ENCODE measurements at places on chromosomes 12 and 14.

- H3K27ac ChIP-seq: no peak overlapping the region
- H3K4me3 ChIP-seq: no peak overlapping the region
- peaks cover 2% of the 10 kb centered on the region for H3K27me3 ChIP-seq
Measured at GRCh38 chr12:33041562-33041961, 145.0 kb upstream of the PKP2 start.

GRCh38 chr14:78997811-78998210, 827.6 kb downstream of the NRXN3 start:
- no peaks in the 10 kb centered on the region for H3K36me3 ChIP-seq
- H3K4me3 ChIP-seq: no peak overlapping the region
- H3K27me3 ChIP-seq: no peaks in the 10 kb centered on the region
- H3K27ac ChIP-seq: no peak overlapping the region
- no peak for DNase-seq

GRCh38 chr14:59310633-59311032, 122.2 kb downstream of the DAAM1 start:
- no peaks in the 10 kb centered on the region for H3K36me3 ChIP-seq
- no peak overlapping the region for H3K27ac ChIP-seq
- DNase-seq: no peak
- H3K4me1 ChIP-seq: peaks cover 55% of the 10 kb centered on the region
- no peak overlapping the region for H3K4me3 ChIP-seq

GRCh38 chr14:63710497-63710896, 17.4 kb downstream of the SGPP1 start:
- DNase-seq: no peak
- H3K36me3 ChIP-seq: peaks cover 9% of the 10 kb centered on the region
- no peak overlapping the region for H3K27ac ChIP-seq
- H3K4me3 ChIP-seq: no peak overlapping the region

DNA sequence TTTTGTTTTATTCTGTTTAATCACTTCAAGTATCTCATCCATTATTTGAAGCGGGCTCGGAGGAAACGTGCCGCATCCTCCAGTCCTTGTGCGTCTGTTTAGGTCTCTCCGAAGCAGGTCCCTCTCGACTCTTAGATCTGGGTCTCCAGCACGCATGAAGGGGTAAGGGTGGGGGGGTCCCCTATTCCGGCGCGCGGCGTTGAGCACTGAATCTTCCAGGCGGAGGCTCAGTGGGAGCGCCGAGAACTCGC, 311 bp upstream of the LGR5 start:
- H3K27ac ChIP-seq: peak overlapping the region; percentile 74
- H3K4me1 ChIP-seq: peaks cover 37% of the 10 kb centered on the region
- H3K4me3 ChIP-seq: peak overlapping the region; percentile 77
- DNase-seq: no peak

- peaks cover 4% of the 10 kb centered on the region for H3K36me3 ChIP-seq
- DNase-seq: no peak
- H3K27me3 ChIP-seq: peaks cover 83% of the 10 kb centered on the region
- H3K4me1 ChIP-seq: peaks cover 16% of the 10 kb centered on the region
- peak overlapping the region; percentile 19 for H3K4me3 ChIP-seq
Measured at GRCh38 chr12:53973236-53974042, 513 bp downstream of the HOXC11 start.

- no peak overlapping the region for H3K27ac ChIP-seq
- no peak for DNase-seq
- H3K27me3 ChIP-seq: no peaks in the 10 kb centered on the region
- peaks cover 25% of the 10 kb centered on the region for H3K4me1 ChIP-seq
- H3K36me3 ChIP-seq: no peaks in the 10 kb centered on the region
Measured at GRCh38 chr12:24709216-24709615, 239.7 kb downstream of the BCAT1 start.

- H3K27ac ChIP-seq: no peak overlapping the region
- no peak for DNase-seq
- no peaks in the 10 kb centered on the region for H3K4me1 ChIP-seq
- peaks cover 27% of the 10 kb centered on the region for H3K27me3 ChIP-seq
- H3K36me3 ChIP-seq: no peaks in the 10 kb centered on the region
- H3K4me3 ChIP-seq: no peak overlapping the region
Measured at GRCh38 chr12:13864081-13864673, 117.2 kb downstream of the GRIN2B start.

DNA sequence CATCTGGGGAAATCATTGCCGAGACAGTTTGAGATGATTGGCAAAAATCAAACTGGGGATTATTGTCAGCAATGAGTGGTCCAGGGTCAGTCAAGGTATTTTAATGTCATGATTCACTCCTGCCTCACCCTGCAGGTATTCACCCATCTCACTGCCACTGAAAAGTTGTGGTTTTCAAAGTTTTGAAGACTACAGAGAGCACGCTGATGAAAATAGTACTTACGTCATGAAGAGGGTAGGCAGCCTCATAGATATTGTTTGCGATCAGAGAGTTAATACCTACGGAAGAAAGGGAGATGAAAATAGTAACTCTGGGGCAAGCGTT, 138.0 kb downstream of the ANO2 start:
- no peaks in the 10 kb centered on the region for H3K36me3 ChIP-seq
- peaks cover 9% of the 10 kb centered on the region for H3K27me3 ChIP-seq
- H3K4me1 ChIP-seq: peaks cover 22% of the 10 kb centered on the region
- H3K4me3 ChIP-seq: no peak overlapping the region
- no peak overlapping the region for H3K27ac ChIP-seq

- no peak for DNase-seq
- no peaks in the 10 kb centered on the region for H3K27me3 ChIP-seq
- H3K4me3 ChIP-seq: no peak overlapping the region
- peak overlapping the region; percentile 91 for H3K27ac ChIP-seq
- H3K36me3 ChIP-seq: no peaks in the 10 kb centered on the region
Measured at GRCh38 chr14:22266683-22267082, 322.3 kb downstream of the DAD1 start.

- peaks cover 17% of the 10 kb centered on the region for H3K36me3 ChIP-seq
- H3K4me1 ChIP-seq: peaks cover 39% of the 10 kb centered on the region
- no peak for DNase-seq
- H3K27ac ChIP-seq: peak overlapping the region; percentile 96
Measured at GRCh38 chr14:24196071-24197055, 1.1 kb upstream of the TM9SF1 start.

DNA sequence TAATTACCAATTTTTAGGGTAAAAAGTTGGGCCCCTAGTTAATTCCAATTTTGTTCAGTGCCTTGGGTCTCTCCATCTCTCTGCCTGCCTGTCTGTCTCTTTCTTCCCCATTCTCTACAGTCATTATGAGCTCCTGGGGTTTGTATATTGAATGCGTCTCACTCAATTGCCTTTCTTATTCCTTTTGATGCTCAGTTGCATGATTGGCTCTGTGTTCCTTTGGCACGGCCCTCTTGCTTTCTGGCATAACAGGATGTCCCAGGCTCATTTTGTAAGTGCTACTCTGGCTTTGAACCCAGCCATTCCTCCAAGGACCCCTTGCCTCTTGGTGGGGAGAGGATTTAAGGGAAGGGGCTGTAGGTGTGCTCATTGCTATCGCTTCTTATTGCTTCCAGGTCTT, 35.6 kb downstream of the ZNF664 start:
- H3K27me3 ChIP-seq: no peaks in the 10 kb centered on the region
- H3K27ac ChIP-seq: no peak overlapping the region
- H3K4me3 ChIP-seq: no peak overlapping the region
- DNase-seq: no peak
- H3K36me3 ChIP-seq: peaks cover 29% of the 10 kb centered on the region
- peaks cover 34% of the 10 kb centered on the region for H3K4me1 ChIP-seq

DNA sequence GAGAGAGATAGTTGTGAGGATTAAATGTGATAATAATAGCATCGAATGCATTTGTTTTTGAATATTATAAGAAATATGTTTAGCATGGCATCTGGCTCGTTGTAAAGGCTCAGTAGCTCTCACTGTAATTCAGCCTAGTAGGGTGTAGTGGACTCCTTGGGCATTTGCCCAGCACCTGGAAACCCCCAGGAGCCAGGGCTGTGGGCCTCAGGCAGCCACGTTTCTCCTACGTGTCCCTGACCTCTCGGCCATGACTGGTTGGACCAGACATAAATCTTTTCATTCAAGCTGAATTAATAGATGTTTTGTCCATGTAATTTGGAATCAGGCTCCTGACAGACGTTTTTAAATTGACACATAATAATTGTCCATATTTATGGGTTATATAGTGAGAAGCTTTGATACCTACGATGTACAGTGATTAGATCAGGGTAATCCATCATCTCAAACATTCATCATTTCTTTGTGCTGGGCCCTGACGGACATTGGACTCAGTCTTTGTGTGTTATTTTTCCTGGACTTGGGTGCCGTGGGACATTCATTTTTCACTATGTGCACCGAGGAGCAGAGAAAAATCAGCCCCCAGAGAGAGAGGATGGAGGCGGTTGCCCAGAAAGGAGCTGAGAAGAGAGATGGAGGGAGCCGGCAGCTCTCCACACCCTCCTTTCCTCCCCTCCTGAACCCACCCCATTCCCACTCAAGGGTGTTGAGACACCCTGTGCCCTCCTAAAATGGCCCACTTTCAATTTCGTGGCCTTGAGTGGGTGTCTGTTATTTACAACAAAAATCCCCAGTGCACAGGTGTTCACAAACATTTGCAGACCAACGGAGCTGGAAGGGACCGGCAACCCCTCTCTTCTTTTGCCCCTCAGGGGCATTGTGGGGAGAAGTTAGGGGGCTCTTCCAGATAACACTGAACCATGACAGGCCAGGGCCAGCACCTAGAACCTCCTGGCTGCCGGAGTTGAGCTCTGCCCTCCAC, 296.4 kb downstream of the DPF3 start:
- no peak overlapping the region for H3K4me3 ChIP-seq
- H3K27ac ChIP-seq: no peak overlapping the region
- H3K36me3 ChIP-seq: no peaks in the 10 kb centered on the region
- no peaks in the 10 kb centered on the region for H3K27me3 ChIP-seq

DNA sequence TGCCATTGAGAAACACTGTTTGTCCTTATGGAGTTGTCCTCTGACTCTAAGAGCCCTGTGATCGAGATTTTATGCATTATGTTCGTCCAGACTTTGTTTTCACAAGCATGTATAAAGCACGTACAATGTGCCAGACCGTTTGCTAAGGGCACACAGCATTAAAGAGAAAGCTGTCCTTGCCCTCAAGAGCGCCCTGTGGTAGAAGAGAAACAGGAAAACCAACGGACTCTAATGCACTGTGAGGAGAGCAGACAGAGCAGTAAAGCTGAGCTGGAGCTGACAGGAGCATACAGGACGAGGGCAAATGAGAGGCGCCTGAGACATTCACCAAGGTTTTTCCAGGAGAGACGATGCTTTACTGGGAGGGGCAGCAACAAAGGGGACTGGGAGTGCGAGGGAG, 66.2 kb upstream of the OVCH1 start:
- H3K27me3 ChIP-seq: no peaks in the 10 kb centered on the region
- H3K27ac ChIP-seq: peak overlapping the region; percentile 14
- no peak for DNase-seq
- H3K36me3 ChIP-seq: peaks cover 9% of the 10 kb centered on the region
- H3K4me1 ChIP-seq: peaks cover 52% of the 10 kb centered on the region

DNA sequence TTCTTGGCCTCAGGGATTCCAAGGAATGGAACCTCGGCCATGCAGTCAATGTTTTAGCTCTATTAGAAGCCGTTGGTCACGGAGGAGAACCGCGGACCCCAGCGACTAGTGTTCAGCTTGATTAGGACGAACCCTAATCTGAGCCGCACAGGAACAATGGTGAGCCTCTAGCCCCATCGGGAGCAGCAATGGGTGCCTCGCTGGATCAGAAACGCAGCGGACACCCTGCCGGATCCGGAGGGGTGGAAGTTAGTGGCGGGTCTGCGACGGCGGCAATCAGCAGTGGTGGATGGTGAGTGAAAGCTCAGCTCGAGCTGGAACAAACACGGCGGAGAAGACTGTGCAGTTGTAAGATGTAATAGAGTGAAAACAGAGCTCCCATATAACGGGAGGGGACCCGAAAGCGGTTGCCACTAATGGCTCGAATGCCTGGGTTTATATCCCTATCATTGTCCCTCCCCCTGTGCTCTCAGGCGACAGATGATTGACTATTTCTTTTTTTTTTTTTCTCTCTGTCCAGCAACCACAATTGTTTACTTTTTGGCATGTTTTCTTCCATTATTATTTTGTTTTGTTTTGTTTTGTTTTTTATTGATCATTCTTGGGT, 127.7 kb downstream of the ZNF664 start:
- peaks cover 19% of the 10 kb centered on the region for H3K4me1 ChIP-seq
- peaks cover 3% of the 10 kb centered on the region for H3K36me3 ChIP-seq
- H3K4me3 ChIP-seq: no peak overlapping the region
- no peak for DNase-seq

DNA sequence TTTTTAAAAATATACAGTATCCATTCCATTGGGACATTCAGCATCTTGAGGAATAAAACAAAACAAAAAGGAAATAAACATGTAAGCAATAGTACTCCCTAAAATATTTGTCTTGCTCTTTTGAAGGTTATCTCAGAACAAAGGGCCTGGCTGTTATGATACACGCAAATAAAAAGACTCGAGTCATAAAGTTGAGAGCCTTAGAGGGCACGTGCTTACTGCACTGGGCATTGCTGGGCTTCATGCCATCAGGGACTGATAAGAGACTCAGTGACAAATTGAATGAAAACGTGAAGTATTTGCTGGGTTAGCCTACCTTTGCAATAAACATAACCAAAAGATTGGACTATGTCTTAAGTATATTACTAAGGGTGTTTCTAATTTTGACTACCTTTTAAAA, 118.9 kb downstream of the SLC35F4 start:
- H3K36me3 ChIP-seq: no peaks in the 10 kb centered on the region
- H3K4me1 ChIP-seq: no peaks in the 10 kb centered on the region
- peaks cover 2% of the 10 kb centered on the region for H3K27me3 ChIP-seq
- DNase-seq: no peak
- H3K4me3 ChIP-seq: no peak overlapping the region
- no peak overlapping the region for H3K27ac ChIP-seq

DNA sequence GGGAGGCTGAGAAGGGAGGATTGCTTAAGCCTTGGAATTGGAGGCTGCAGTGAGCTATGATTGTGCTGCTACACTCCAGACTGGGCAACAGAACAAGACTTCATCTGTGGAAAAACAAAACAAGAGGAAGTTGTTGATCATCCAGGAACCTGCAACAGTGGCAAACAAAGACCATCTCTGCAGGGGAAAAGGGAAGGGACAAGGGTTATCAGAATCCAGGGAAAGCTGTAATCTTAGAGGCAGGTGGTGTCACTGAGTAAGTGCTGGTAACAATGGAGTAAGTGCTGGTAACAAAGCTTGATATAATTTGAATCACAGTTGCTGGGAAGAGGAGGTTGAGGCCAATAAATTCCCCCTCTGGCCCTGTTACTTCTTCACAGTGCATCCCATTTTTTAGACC, 27.5 kb upstream of the DCN start:
- no peak for DNase-seq
- H3K27ac ChIP-seq: no peak overlapping the region
- no peaks in the 10 kb centered on the region for H3K27me3 ChIP-seq
- peaks cover 3% of the 10 kb centered on the region for H3K36me3 ChIP-seq
- peaks cover 37% of the 10 kb centered on the region for H3K4me1 ChIP-seq

GRCh38 chr12:38538319-38538718, 221.7 kb downstream of the ALG10B start:
- no peak overlapping the region for H3K27ac ChIP-seq
- no peaks in the 10 kb centered on the region for H3K27me3 ChIP-seq
- no peaks in the 10 kb centered on the region for H3K4me1 ChIP-seq

- H3K4me1 ChIP-seq: peaks cover 25% of the 10 kb centered on the region
- peaks cover 4% of the 10 kb centered on the region for H3K36me3 ChIP-seq
- H3K27ac ChIP-seq: no peak overlapping the region
- no peaks in the 10 kb centered on the region for H3K27me3 ChIP-seq
Measured at GRCh38 chr12:29769162-29769858, 14.4 kb downstream of the TMTC1 start.
